ENCODE measurements at places on chromosomes 13 and 19.

DNA sequence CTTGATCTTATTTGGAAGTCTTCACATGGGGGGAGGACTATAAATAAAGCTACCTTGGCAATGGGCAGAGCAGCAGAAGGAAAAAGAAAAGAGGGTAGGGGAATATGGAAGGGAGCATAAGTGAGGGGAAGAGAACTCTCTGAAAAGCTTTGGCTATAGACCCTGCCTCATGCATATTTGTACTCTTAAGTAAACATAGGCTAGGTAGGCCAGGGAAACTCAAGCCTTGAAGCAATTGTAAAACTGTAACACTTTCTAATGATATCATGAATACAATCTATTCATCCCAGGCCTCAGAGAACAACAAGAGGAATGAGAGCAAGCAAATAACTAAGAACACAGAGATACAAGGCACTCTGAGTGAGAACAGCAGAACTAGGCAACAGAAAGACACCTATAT, 20.4 kb downstream of the MYCBP2 start:
- DNase-seq: no peak

GRCh38 chr13:56020425-56020824, 1120.3 kb upstream of the PRR20A start:
- no peak for DNase-seq

DNA sequence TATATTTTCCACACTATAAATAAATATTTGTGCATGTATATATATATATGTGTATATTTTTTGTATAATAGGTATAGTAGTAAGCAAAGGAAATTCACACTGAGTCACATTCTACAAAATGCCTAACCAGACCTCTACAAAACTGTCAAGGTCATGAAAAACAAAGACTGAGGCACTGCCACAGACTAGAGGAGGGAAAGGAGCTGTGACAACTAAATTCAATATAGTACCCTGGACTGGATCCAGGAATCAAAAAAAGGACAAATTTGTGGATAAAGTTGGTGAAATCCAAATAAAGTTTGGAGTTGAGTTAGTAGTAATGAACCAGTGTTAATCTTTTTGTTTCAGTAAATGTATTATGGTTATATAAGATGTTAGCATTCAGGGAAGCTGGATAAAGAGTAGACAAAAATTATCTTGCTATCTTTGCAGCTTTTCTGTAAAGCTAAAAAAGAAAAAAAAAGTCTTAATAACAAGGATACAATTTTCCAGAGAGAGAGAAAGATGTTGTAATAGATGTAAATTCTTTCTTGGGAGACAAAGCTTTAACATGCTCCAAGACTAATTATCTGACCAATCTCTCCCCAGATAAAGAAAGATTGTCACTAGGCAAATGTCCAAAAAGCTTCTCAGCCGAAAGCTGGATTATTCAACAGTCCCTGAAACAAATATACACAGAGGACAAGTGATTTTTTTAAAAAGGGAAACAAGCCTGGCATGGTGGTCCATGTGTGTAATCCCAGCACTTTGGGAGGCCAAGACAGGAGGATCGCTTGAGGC, 19.1 kb downstream of the SYDE1 start:
- no peak for DNase-seq

GRCh38 chr13:98962901-98963590, 14.8 kb downstream of the DOCK9 start:
- no peak for DNase-seq

- peak; percentile 28 for DNase-seq
These were observed at the start of gene MAB21L1 for GRCh38 chr13:35475960-35476943. MAB21L1 (minus strand) TSS chr13:35476689; CDS start chr13:35476138, 551 bp downstream.

- no peak for DNase-seq
These were observed 17.4 kb upstream of the SDHAF1 start for GRCh38 chr19:35977446-35978222.

DNA sequence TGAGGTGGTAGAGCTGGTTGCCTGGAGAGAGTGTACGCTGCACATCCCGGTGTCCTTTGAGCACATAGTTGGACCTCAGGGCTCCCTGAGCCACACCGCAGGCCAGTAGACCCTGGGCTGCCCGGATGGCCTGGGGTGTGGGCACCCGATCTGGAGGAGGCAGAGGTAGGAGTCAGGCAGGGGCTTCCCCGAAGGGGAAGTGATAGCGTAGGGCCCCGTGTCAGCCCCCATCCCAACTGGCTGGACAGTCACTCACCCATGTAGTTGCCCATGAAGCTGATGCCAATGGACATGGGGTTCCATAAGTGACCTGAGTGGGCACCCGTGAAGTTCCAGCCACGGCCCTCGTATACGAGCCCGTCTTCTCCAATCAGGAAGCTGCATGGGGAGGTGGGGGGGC, 3.6 kb downstream of the PGLYRP1 start:
- no peak for DNase-seq

GRCh38 chr13:29180055-29180454, 359.9 kb downstream of the MTUS2 start:
- DNase-seq: no peak

DNA sequence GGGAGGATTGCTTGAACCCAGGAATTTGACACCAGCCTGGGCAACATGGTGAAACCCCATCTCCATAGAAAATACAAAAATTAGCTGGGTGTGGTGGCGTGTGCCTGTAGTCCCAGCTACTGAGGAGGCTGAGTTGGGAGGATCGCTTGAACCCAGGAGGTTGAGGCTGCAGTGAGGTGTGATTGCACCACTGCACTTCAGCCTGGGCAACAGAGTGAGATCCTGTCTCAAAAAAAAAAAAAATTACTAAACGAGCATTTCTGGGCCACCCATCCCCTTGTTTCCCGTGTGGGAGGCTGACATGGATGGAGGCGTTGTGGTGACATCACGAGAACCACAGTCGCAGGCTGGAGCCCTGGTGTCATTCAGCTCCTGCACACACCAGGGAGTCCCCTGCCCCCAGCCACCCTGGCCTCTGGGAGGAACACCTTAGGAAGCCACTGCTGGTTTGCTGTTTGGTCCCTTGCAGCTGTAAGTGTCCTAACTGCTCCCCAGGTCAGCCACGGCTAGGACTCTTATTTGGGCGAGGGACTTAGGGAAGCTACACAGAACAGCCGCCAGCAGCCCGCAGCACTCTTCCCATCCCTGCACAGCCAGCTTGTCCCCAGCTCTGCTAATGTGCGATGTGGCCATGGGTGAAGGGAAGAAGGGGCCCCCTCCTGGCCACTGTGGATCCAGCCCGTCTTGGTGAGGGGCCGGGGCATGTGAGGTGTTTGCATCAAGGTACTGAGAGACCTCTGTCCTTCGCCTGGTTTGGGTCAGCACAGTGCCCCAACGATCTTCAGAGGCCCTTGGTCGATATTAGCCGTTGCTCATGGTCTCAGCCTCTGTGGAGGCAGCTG, 12.7 kb downstream of the NKPD1 start:
- no peak for DNase-seq

GRCh38 chr19:41410336-41411054, 12.9 kb downstream of the BCKDHA start:
- DNase-seq: no peak

GRCh38 chr19:18946335-18946734, 5.3 kb upstream of the HOMER3 start:
- no peak for DNase-seq

DNA sequence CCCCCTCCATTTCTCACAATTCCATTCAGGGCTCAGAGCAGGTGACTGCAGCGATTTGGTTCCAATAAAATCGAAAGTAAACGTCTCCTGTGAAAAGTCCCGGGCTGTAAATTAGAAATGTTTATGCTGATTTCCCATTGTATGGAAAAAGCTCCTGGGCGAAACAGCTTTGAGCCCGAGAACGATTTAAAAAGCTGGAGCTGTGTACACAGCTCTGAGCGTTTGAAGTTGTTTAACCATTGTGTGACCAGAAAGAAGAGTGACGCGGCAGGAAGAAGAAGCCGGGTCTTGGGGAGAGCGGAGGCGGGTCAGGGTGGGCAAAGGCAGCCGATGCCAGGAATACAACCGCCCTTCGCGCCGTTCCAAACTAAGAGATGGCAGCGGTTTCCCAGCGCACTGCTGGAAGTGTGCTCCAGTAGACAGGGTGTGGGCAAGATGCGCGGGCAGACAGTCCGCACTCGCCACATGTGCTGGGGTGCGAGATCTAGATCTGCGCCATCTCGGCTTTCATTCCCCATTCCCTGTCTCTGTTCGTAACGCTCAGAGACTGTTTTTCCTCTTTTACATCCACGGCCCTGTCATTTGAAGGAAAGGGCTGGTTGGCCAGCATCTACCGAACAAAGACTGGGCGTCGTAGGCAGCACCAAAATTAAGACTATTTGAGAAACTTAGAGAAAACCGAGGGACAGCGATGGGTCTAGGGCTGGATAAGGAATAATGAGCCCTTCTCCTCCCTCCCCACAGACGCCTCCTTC, 960 bp upstream of the GSX1 start:
- no peak for DNase-seq

- DNase-seq: no peak
These were observed 1444.1 kb downstream of the SLITRK5 start for GRCh38 chr13:89115307-89115706.

GRCh38 chr19:14566712-14567077, 5.2 kb downstream of the NDUFB7 start:
- DNase-seq: no peak

DNA sequence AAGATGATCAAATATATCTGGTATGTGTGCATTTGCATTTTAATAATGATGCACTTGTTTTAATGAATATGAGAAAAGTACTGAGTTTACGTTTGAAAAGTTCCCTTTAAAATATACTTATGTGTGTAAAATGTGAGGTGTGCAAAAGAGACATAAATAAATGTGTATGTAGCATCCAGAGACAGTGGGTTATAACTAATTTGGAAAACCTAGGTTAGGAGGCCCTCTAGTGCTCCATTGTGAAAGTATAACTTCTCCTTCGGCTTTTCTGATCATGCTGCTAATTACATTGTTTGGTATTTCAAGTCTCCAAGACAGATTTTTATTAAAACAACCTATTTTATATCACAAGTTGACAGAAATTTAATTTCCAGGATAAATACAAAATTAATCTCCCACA, 30.1 kb downstream of the SCEL start:
- DNase-seq: peak; percentile 61

DNA sequence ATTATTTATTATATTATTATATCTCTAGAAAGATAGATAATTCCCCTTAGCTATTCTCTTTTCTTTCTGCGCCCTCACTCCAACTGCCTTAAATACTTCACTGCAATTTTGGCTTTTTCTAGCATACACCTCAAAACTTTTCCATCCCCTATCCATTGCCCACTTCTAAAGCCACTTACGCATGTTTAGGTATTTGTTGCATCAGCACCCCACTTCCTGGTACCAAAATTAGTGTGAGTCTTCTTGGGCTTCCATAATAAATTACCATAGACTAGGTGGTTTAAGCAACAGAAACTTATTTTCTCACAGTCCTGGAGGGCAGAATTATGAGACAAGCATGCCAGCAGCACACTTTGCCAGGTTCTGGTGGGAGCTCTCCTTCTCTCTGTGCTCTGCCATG, 209.0 kb downstream of the FGF14 start:
- no peak for DNase-seq
